ENCODE measurements at places on chromosomes 12 and 14. TPM values are rescaled to one million over a fixed set of nuclear protein-coding genes. Genes with fewer than 3 reads are reported as not detected.
A peak's percentile ranks its signal among the peaks of the same experiment; 100 is the strongest.

The C12orf50 gene
- 0.07 TPM for total RNA-seq

DNA sequence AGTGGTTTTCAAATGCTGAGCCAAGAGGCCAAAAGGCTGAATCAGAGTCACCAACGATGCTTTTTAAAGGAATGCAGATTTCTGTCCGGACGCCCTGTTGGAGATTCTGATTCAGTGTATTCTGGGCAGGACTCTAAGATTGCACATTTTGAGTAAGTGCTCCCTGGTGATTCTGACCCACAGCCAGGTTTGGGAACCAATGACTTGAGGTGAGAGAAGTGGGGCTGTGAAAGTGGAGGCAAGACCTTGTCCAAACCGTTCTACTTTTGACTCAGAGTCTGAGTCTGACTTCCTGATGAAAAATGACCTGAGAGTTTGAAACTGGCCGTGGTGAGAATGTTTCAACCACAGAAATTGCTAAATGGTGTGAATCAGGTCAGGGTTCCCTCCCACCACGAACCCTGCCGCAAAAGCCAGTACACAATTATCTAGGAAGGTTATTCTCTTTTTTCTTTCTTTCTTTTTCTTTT lies 90.2 kb downstream of the NTN4 start:
- DNase-seq: no peak

DNA sequence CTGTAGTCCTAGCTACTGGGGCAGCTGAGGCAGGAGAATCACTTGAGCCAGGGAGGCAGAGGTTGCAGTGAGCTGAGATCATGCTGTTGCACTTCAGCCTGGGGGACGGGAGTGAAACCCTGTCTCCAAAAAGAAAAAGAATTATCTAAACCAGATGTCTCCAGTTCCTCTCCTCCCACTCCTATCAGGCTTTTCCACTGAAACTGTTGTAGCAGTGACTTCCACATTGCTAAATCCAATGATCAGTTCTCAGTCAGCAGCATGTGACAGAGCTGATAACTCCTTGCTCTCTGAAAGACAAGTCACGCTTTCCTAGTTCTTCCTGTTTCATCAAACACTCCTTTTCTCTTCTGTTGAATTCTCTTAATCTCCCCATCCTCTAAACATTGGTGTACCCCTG lies 8.6 kb downstream of the SLC38A6 start:
- no peak for DNase-seq

The AHNAK2 gene
- 0.10 TPM for total RNA-seq

The PPFIA2 gene
- not detected for total RNA-seq

GRCh38 chr12:81330480-81330879 lies 252.6 kb downstream of the ACSS3 start:
- no peak for DNase-seq

DNA sequence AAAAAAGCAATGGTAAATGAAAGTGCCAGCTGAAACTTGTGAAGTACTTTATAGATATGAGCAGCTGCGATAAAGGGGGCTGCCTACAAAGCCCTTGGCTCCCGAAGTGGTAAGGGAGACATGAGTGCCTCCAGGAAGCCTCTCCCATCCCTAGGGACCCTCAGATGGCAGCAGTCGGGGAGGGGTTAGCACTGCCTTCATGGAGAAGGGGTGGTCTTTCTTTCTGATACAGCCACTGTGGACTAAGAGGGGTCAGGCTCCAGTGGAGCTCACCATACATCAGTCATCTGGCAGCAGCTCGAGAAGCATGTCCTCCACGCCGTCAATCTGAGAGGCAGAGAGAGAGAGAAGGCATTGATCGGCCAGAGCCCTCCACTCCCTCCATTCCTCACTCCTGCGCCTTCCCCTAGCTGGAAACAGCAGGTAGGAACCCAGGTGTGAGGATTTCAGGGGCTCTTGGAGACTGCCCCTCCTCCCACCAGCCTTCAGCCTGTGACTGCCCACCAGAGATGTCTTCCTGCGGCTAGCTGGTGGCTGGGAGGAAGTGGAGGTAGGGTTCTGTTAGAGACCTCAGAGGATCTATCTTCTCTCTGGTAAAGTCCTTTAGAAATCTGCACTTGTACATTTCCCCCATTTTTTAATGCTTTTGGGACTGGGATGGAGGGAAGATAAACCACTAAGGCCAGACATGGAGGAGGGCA lies 2.3 kb downstream of the TCL1A start:
- DNase-seq: no peak

DNA sequence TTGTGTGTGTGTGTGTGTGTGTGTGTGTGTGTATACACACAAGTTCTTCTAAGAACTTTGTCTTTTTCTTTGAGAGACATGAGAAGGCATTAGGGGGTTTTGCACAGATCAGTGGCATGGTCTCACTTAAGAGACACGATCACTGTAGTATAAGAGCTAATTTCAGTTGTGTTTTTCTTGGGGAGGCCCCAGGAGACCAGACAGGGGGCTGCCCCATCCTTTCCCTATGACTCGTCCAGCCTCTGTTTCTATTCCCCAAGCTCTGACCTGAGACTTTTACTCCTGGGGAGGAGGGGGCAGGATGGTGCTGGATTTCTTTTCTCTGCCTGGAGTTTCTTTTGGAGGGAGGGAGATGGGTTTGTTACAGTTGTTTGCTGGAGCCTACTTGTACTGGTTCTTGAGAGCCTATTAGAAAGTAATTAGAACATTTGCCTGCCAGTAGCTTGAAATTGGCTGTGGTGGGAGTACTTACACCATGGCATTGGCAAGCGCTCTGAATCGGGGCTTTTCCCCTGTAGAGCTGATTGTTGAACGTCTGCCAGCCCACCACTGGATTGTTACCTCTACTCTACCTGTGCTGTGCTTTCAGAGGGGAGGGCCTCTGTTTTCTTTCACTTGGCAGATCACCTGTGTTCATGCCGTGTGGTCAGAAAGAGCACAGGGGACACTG lies 109.5 kb downstream of the TSPAN9 start:
- DNase-seq: peak; percentile 26

GRCh38 chr14:23443411-23443812 lies 8.0 kb upstream of the MYH7 start:
- no peak for DNase-seq

DNA sequence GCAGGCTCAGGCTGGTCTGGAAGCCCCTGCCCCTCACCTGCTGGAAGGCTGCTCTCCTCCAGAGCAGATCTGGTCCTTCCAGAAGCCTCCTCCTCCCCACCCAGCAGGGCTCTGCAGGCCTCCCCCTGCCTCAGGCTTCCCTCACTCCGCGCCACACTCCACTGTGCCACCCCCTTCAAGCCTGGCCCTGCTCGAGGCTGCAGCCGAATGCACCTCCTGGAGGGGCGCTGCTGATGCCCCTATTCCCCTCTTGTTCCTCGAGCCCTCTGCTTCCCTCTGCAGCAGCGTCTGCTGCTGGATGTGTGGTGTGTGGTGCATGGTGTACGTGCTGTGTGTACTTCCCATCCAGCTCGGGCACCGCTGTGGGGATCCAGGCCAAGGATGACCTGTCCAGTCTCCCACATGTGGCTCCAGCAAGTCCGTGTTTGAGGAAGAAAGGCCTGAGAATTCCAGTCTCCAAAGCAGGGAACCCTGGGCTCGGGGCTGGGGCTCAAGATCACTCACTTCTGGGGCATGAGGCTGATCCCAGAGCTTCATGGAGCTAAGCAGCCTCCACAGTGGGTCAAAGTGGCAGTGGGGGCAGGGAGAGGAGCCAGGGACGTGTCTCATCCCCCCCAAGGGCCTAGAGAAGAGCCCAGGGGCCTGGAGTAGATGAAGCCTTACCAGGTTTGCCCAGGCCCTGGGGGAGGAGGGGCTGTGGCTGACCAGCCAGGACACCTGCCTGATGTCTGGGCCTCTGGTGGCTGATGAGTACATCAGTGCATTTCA lies 136.0 kb upstream of the C14orf180 start:
- no peak for DNase-seq

The PPP1R3E gene
- 14.7 TPM for total RNA-seq

The NEUROD4 gene
- total RNA-seq: not detected

DNA sequence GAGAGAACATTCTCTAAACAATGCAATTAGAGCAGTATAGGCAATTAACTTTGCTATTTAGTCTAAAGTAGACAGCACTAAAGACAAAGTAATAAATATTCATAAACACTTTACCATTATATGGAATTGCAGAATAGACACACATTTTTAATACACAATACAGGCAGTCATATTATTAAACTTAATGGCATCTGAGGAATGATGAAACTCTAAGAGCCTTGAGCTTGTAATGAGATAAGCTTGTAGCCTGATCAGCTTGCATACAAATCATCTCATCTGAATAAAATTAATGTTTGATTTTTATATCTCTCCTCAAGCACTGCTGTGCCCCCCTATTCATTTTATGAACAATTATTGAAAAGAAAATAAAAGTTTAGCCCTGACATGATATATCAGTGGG lies 107.6 kb downstream of the MGAT4C start:
- no peak for DNase-seq

GRCh38 chr12:22083167-22083566 lies 37.1 kb downstream of the CMAS start:
- peak; percentile 43 for DNase-seq

GRCh38 chr12:121781998-121782979 lies 11.2 kb downstream of the RHOF start:
- peak; percentile 91 for DNase-seq

The PTGER2 gene
- 0.67 TPM for total RNA-seq

The DCN gene
- total RNA-seq: not detected

The MYO1A gene
- total RNA-seq: 1.5 TPM

DNA sequence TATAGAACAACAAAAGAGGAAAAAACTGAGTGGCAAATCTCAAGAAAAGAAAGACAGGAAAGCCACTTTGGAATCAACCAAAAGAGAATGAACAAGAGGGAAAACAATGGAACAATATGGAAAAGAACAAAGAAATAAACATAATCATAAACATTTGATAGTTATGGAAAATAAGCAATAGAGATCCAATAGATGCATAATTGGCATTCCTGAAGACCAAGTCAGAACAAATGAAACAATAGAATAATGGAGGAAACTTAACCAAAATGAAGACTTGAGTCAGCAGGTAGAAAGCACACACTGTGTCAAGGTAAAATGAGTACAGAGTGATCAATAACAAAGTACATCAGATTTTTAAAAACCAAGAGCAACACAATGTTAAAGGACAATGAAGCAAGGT lies 10.1 kb upstream of the RPS6KA5 start:
- DNase-seq: no peak

The CLEC4C gene
- not detected for total RNA-seq

DNA sequence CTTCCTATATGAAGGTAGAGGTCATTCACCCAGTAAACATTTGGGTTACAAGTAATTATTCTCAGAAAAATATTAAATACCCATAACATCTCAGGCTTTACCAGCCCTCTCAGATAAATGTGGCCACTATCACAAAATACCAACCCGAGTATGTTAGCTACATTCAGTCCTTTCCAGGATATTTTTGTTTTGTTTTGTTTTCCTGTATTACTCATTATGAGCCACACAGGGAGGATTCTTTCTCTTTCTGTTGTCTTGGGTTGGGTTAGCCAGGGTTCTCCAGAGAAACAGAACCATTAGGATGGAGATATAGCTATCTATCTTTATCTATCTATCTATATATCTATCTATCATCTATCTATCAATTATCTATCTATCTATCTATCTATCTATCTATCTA lies 947.6 kb upstream of the MDGA2 start:
- DNase-seq: no peak

DNA sequence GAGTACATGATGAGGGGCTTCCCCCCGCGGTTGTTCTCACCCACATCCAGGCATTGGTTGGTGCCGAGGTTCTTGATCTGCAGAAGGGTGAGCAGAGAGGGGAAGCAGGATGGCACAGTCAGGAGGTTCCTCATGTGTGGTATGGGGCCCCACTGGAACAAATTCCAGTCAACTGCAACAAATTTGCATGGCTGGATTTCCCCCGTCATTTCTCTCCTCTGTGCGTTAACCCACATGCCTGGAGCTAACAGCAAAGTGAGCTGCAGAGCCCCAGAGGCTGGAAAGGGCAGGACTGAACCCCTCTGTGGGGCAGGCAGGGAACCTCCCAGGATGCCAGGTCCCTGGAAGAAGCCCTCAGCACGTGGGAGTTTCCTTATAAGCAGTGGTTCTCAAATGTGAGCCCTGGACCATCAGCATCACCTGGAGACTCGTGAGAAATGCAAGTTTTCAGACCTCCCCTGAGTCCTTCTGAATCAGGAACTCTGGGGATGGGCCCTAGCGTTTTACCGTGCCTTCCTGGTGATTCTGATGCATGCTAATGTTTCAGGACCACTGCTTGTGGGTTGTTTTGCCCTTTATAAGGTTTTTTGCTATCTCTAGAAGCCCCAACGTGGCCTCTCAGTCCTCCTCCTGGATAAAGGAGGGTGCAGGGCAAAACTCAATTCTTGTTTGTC lies 11.0 kb upstream of the CELA1 start:
- DNase-seq: peak; percentile 74

The RTL1 gene
- not detected for total RNA-seq

- DNase-seq: no peak
These were observed 705.8 kb downstream of the C12orf50 start for GRCh38 chr12:87323369-87323768.

The PRH2 gene
- total RNA-seq: not detected
